Adrenal gland (tissue), 19 donors: ENCODE measurements at places on chromosomes 16 and 17. TPM values are rescaled to one million over a fixed set of nuclear protein-coding genes. Genes with fewer than 3 reads are reported as not detected.

The GPR179 gene
- total RNA-seq, result 0.10 TPM

The HOXB2 gene
- 30.2 TPM for total RNA-seq

DNA sequence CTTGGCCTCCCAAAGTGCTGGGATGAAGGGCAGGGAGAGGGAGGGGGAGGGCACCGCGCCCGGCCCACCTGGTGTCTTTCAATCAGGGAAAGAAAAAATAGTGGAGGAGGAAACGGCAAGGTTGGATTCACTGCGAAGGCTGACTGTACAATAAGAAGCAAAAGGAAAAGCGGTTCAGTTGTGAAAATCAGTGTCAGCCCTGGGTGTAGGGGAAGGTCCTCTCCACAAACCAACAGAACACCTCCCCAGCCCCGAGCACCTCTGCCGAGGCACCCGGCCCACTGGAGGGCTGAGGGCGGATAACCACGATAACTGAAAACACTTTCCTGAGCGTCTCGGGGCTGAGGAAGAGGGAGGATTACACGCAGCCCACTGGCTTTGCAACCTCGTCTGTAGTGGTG lies 1.4 kb upstream of the SPG7 start:
- no peak for DNase-seq

DNA sequence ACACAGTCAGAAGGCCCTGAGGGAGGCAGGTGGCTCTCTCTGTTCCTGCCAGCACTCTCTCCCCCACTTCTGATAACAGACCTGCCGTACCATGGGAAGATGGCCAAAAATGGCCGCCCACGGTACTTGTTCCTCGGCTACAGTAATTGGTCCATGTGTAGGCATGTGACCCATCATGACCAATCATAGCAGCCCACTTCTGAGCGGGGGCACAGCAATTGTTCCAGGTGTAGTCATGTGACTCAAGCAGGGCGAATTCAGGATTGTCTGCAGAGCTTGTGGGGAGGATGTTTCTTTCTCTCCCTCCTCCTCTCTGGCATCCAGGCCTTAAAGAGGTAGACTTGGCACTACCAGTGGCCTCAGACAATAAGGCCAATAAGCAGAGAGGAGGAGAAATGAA lies 250.4 kb downstream of the MRTFB start:
- peak; percentile 88 for DNase-seq

- no peak for DNase-seq
Observed at GRCh38 chr17:45016237-45016636, 35.2 kb downstream of the DCAKD start.

DNA sequence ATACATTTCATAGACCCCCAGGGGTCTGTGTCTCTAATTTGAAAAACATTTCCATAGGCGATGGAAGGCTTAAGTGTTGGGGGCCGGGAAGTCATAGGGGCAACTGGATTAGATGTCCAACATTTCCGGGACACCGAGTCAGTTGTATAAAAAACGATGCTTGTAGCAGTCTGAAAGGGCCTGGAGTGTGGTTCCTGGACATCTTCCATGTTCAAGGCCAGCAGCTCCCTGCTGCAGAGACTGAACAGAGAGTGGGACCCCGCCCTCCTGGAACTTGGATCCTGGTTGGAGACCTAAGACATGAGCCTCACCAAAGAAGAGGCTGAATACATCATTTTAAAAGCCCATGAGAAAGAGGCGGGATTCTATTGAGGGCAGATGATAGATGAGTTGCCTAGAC lies 82.0 kb upstream of the ZNF423 start:
- DNase-seq, result no peak

GRCh38 chr17:60060474-60060873 lies 18.2 kb downstream of the HEATR6 start:
- DNase-seq, result no peak

DNA sequence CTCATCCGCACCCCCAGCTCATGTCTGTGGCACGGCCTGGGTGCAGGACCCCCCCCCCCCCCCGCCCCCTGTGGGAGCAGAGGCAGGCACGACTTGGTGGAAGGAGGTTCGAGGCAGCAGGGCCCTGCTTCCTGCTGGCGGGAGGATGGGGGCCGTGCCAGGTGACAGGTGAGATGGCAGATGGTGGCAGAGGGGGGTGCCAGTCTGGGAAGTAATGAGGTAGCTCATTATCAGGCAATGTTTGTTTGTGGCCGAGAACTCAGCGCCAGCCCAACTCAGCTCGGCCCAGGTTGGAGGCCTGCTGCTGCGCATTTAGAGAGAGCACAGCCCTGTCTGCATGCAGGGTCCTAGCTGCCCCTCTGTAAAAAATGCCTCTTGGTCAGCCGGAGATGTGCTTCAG lies 40.1 kb upstream of the JPH3 start:
- no peak for DNase-seq
